ENCODE measurements at places on chromosomes 7 and 10.
A peak's percentile ranks its signal among the peaks of the same experiment; 100 is the strongest.

DNA sequence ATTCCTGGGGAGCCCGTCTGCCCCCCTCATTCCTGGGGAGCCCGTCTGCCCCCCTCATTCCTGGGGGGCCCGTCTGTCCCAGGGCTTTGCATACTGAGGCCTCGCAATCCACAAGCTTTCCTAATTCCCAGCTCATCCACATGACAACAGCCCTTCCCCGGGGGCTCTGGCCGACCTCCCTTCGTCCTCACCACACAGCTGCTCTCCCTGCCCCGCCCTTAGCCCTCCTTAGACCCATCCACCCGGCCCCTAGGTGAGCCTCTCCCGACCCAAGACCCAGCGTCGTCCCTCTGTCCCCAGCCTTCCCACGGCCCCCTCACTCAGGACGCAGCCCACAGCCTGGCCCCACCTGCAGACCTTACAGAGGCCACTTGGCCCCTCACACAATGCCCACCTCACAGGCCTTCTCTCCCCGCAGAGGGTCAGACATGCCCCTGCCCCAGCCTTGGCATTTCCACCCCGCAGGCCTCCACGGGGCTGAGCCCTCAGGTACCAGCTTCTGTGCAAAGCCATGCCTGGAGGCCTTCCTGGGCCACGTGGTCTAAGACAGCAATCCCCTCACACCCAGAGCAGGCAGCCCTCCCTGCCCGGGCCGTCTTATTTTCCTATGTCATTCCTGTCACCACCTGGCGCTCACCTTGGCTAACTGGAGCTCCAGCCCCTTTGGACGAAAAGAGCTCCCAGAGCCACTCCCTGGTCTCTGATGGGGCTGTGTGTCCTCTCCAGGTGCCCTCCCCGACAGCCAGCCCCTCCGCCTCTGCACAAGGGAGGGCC lies 3.5 kb upstream of the FAM20C start:
- no peak for DNase-seq

DNA sequence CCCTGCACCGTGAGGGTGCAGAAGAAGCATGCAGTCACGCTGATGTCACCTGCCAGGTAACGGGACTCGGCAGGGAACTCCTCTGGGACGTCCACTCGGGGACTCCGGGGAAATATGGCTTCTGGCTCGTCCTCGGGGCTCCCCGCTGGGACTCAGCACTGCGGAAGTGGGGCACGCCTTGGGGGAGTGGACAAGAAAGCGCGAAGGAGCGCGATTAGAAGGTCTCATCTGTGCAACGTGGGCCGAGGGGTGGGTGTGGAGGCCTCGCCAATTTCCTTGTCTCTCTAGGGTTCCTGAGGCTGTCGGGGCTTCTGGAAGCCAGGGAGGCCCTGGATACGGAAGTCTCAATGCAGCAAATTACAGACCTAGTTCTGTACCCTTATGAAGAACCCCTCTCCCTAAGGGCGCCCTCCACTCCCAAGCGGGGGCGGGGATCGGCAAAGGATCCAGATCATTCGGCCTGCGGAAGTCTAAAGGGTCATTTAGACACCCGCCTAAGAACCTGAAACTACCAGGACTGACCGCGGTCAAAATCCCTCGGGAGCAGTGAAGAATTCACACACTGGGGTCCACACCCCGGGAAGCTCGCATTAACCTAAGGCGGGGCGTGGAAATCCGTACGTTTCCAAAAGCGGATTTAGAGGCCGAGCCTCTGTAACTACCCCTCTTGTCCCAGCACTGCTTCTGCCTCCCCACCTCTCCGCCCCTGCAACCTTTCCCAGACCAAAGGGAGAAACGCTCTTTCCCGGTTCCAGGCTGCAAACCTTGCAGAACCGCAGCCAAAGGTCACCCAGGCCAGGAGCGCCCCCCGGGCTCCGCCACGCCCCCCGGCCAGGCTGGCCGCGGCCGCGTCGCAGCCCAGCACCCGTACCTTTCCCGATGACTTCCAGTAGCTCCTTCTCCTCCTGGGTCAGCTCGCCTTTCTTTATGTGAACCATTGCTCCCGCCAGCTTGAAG lies 640 bp downstream of the ANKMY2 start:
- DNase-seq, result peak; percentile 52

- DNase-seq, result peak; percentile 52
Observed at GRCh38 chr7:90383861-90384260, 19.4 kb upstream of the CLDN12 start.

DNA sequence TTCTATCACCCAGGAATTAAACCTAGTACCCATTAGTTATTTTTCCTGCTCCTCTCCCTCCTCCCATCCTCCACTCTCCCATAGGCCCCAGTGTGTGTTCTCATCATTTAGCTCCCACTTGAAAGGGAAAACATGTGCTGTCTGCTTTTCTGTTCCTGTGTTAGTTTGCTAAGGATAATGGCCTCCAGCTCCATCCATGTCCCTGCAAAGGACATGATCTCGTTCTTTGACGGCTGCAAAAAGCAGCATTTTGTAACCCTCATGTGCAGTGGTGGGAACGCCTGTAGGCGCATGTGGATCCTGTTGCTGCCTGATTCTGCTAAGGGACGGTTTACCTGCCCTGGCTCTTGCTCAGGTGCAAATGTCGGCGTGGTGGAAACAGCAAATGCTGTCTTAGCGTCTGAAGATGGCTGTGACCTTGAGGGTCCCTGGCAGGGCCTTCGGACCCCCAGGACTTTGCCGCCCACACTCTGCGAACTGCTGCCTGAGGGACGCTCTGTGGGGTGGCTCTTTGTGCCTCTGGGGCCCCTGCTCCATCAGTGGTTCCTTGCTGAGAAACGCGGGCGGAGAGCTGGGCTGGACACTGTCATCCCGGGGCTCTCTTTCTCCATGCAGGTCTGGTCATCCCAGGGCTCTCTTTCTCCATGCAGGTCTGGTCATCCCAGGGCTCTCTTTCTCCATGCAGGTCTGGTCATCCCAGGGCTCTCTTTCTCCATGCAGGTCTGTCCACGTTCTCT lies 5.6 kb upstream of the MTG1 start:
- DNase-seq, result no peak

- no peak for DNase-seq
Observed at GRCh38 chr7:123323689-123324088, 123.9 kb upstream of the SLC13A1 start.

- DNase-seq, result no peak
Observed at GRCh38 chr7:73539709-73540108, 17.6 kb upstream of the BAZ1B start.

DNA sequence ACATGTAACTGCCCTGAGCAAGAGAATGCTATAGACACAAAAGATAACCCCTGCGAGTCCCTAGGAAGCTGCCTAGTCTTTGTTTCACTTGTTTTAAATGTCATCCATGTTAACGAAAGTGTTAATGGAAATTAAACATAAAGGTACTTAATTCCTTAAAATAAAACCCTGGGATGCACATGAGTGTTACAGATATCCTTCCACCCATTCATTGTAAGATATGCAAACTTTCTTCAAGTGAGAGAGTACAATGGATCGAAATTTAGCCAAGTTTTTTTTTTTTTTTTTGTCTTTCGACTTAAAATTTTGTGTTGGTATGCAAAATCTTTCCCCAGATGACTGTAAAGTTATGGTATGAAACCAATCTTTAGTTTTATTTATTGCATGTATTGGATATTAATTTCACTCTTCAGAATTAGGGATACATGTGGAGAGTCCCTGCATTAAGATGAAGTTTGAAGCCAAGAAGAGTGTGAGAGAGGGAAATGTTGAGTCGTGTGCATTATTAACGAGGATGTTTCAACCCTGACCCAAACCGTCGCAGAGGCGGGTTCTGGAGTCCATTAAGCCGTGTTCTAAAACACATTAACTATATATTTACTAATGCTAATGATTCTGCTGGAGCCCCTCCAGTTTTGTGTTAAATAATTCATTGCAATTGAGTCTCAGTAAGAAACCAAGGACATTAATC lies 1.6 kb downstream of the CDK14 start:
- no peak for DNase-seq

DNA sequence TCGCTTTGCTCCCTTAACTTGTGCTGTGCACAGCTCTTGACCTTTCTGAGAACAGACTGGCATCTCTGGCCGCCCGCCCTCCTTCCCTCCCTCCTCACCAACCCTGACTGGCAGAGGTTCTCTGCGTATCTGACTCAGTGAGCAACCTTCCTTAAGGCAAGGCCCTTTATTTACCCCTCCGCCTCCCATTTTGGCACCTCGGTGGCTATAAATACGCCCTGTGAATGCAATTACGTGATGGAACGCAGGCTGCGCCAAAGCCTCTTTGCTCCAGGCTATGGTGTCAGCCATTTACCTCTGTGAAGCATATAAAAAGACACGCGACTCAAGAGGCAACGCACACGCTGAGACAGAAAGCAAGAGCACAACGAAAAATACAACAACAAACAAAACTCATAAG lies 764.3 kb downstream of the SUGCT start:
- DNase-seq, result no peak

DNA sequence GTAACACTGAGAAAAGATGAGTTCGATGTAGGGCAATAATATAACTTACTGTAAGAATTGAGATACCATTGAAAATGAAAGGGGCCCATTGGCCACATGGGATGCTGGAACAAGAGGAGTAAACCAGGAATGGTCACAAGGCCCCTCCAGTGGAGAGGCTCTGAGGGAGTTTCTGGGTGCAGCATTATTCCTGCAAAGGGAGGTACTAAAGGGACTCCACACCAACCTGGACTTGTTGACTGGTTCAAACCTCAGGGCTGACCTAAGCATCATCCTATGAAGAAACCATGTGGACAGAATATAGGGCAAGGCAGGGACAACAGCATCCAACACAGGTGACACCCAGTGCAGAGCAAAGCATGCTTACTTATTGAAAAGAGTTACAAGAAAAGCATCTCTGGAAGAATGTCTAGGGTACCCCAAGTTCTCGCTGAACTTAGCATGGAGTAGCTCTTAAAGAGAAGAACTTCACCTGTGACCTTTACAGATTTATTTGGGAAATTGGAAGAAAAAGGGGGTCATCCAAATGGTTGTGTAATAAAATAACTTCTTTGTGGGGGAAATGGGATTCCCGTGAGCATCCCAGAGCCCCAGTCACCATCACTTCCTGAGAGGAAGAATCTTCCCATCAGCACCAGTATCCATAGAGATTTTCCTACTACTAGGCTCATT lies 34.7 kb downstream of the PRSS2 start:
- no peak for DNase-seq

DNA sequence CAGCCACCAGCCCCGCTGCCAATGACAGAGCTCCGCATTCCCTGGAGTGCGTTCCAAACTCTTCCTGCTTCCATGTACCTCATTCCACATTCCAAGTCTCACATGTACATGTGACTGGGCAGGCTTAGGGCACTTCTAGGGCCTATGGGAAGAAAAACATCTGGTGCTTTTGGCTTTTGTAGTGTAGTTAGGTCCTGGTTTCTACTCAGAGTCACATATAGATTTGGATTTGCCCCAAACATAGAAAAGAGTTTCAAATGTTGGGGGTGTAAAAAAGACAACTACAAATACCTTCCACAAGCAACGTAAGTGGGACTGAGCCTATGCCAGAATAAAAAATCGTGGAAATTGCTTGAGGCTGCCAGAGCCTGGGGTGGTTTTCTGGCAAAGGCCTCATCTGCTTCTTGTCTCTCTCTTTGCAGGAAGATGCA lies 84.1 kb downstream of the ZNF467 start:
- no peak for DNase-seq

DNA sequence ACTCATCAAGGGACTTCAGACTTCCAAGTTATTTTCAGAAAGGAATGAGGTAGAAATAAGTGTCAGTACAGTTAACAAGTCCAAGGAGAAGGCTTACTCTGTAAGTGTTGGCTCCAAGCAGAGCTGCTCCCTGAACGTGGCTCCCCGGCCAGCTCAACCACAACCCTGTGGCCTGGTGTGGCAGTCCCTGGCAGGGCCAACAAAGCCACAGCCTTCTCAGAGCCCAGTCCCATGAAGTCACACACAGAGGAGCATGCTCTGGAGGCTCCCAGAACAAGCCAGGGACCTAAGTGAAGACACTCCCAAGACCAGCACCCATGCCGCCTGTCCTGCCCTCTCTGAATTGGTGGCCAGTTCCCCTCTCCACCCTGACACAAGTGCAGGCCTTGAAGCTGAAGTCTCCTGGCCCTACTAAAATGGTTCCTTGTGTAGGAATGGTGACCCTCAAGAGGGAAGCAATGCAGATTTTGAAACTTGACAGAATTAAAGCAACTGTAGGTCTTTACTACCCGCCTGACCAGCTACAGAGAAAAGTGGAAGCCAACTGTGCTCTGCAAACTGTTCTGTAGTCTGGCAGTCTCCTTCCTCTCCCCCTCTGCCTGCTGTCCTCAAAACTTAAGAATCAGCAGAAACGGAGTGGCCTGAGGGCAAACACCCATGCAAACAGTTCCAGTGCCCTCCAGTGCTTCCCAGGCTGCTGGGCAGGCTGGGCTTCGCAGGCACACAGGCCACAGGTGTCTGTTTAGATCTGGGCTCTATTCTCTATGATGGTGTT lies 51.1 kb downstream of the NOD1 start:
- no peak for DNase-seq

- DNase-seq, result no peak
Observed at GRCh38 chr10:91552274-91553095, 80.4 kb downstream of the PPP1R3C start.

DNA sequence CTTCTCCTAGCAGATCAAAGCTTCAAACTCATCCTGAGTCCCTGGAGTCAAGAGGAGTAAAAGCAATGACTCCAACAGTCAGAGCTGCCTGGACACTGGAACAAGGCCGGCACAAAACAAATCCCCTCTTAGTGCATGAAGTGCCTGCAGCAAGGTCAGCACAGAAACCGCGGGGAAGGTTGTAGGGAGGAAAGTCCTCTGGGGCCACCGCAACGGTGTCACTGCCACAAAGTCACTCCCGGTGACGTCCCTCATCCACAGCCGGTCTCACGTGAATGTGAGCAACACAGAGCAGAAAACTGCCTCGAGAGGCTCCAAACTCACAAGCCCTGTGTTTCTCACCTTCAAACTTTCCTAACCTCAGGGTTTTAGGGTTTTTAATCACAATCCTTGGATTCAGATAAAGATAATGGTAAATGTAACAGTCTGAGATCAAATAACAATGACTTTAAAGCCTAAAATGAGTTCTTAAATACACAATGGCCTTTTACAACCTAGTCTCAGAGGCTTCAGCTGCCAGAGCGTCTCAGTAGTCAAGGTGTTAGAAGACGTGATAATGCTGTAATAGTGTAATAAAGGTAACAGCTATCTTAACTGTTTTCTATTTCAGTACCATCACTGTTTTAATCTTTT lies 274.3 kb downstream of the ZMYND11 start:
- DNase-seq, result no peak

- peak; percentile 62 for DNase-seq
Observed at GRCh38 chr10:77609781-77610272, 27.8 kb downstream of the KCNMA1 start.

GRCh38 chr10:107032700-107033401 lies 131.7 kb downstream of the SORCS1 start:
- no peak for DNase-seq

- DNase-seq, result no peak
Observed at GRCh38 chr7:55969391-55969790, 5.0 kb downstream of the NIPSNAP2 start.

DNA sequence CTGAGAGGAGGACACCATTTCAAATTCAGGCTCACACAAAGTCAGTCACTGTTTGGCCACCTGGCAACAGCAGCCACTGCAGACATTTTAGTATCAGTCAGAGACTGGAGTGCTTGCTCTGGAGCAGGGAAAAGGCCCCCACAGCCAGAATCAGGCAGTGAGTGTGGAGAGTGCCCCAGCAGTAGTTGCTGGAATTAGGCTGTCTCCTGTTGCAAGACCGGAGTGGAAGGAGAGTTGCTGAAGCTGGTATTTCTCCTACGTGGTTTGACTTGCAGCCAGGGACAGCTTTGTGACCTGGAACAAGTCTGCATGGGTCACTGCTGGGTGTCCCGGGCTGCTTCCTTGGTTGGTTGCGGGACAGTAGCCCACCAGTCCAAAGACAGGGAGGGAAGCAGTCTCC lies 78.4 kb upstream of the TMEM168 start:
- DNase-seq, result no peak

GRCh38 chr10:22335173-22335933 lies 9.9 kb upstream of the SPAG6 start:
- DNase-seq, result peak; percentile 48

Measured in astrocyte of the spinal cord (primary cell).